ENCODE measurements at places on chromosomes 7 and 10.

GRCh38 chr10:33201056-33201780 lies 133.2 kb downstream of the NRP1 start:
- no peak for DNase-seq

- no peak for DNase-seq
These were observed 16.0 kb downstream of the SND1 start for GRCh38 chr7:127667759-127668530.

GRCh38 chr10:123474700-123475099 lies 191.5 kb upstream of the GPR26 start:
- no peak for DNase-seq

- DNase-seq: no peak
These were observed 10.5 kb downstream of the ARHGAP22 start for GRCh38 chr10:48594371-48594770.

DNA sequence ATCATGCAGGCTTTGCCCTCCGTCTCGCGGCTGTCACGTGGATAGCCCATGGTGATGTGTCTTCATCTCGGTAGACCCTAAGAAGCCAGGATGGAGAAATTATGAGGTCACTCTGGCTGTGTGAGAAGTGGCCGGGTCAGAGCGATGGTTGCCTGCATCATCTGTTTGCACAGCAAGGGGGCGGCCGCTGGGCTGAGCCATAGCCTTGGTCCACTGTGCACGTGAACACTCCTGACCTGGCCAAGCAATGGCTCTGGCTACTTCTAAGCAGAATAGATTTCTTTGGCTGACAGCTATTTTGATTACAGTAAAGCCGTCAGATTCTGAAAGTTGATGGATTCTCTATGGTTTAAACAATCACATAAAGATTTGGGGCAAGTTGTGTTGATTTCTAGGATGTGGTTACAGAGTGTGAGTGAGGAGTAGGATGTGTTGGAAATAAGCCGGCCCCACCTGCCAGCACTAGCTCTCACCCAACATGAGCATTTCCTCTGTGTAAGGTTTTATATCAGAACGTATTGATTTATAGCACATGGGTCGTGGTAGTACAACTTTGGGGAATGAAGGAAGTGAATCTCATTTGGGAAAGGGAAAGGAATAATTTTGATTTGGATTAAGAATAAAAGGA lies 214.4 kb upstream of the GPR26 start:
- no peak for DNase-seq

GRCh38 chr10:119940487-119940886 lies 48.0 kb downstream of the SEC23IP start:
- DNase-seq: no peak

DNA sequence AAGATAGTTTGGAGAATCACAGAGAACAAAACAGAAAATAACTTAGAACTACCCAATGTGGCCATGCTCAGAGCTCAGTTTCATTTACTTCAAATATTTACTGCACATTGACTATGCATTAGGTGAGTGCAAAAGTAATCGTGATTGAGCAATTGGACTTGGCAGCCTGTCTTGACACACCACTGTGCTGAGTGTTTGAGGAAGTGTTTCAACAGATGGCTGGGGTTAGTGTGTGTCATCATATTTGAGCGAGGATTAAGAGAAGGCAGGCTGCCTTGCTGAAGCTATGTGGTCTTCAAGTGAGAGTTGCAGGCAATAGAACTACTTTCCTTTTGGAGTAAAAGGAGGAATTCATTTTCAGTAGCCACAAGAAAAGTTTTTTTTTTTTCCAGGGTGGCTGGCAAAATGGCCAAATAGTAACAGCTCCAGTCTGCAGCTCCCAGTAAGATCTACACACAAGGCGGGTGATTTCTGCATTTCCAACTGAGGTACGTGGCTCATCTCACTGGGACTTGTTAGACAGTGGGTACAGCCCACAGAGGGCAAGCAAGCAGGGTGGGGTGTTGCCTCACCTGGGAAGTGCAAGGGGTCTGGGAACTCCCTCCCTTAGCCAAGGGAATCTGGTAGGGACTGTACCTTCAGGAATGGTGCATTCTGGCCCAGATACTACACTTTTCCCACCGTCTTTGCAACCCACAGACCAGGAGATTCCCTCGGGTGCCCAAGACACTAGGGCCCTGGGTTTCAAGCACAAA lies 37.6 kb downstream of the AKR1C4 start:
- peak; percentile 55 for DNase-seq

GRCh38 chr10:13276749-13277365 lies 23.0 kb downstream of the PHYH start:
- peak; percentile 32 for DNase-seq

- DNase-seq: no peak
These were observed 81.3 kb upstream of the ZNF438 start for GRCh38 chr10:31112961-31113360.

GRCh38 chr7:155610633-155611193 lies 33.7 kb upstream of the RBM33 start:
- no peak for DNase-seq

DNA sequence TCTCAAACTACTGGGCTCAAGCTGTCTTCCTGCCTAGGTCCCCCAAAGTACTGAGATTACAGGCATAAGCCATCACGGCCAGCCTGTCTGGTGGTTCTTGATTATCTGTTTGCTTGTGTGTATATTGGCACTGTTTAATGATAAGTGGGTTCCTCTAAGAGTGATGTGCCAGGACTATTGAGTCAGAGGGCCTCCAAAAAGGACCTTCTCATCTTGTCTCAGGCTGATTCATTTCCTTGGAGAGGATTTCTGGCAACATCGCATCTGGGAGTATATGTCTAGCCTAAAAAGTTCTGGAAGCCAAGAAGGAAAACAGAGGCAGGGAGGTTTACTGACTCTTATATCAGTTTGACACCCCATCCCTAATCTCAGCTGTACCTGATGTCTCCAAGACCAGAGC lies 27.1 kb upstream of the AKAP9 start:
- no peak for DNase-seq

DNA sequence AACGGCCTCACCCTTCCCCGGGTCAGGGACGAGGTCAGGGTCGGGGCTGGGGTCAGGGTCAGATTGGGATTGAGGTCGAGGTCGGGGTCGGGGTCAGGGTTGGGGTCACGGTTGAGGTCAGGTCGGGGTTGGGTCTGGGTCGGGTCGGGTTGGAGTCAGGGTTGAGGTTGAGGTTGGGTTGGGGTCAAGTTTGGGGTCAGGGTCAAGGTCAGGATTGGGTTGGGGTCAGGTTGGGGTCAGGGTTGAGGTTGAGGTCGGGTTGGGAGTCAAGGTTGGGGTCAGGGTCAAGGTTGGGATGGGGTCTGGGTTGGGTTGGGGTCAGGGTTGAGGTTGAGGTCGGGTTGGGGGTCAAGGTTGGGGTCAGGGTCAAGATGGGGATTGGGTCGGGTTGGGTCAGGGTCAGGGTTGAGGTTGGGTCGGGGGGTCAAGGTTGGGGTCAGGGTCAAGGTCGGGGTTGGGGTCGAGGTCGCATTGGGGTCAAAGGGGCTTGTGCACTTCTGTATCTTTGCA lies 131.4 kb downstream of the VIPR2 start:
- DNase-seq: no peak

- no peak for DNase-seq
These were observed 643.5 kb upstream of the DPP6 start for GRCh38 chr7:153408360-153409335.

- DNase-seq: no peak
These were observed 24.0 kb upstream of the PAPSS2 start for GRCh38 chr10:87635498-87636312.

DNA sequence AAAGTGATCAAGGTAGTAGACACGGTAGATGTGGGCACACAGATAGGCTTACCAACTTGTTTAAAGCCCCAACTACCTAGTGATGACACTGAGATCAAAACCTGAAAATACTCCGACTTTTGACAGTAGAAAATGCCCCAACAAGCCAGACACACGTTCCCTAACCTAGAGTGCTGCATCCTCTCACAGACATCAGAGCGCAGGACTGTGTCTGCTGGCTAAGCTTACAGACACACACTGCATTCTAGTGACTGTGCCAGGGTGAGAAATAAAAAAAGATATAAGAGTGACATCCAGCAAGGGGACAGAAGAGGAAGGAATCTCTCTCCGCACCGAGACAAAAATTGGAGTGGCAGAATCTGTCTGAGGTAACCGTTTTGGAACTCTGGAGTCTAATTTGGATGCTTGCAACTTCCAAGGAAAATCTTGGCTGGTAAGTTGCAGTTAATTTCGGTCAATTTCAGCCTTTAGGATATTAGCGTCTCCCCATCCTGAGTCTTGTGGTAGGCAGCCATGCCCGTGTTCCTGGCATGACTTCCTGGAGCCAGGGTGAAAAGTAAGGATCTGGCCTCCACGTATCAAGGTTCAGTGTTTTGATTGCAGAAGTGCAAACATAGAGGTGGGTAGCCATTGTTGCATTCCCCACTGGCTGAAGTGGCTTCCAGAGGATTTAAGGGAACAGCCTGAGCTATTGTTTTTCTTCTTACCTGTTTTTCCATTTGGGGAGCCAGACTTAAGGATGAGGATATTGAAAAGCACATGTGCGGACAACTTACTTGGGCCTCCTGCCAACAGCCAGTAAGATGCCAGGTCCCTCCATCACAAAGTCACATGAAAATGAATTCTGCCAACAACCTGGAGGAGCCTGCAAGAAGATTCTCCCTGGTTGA lies 124.1 kb downstream of the SMURF1 start:
- DNase-seq: peak; percentile 46

GRCh38 chr10:86876748-86877147 lies 80.7 kb downstream of the MMRN2 start:
- no peak for DNase-seq

GRCh38 chr7:82156893-82157292 lies 286.7 kb downstream of the CACNA2D1 start:
- no peak for DNase-seq

DNA sequence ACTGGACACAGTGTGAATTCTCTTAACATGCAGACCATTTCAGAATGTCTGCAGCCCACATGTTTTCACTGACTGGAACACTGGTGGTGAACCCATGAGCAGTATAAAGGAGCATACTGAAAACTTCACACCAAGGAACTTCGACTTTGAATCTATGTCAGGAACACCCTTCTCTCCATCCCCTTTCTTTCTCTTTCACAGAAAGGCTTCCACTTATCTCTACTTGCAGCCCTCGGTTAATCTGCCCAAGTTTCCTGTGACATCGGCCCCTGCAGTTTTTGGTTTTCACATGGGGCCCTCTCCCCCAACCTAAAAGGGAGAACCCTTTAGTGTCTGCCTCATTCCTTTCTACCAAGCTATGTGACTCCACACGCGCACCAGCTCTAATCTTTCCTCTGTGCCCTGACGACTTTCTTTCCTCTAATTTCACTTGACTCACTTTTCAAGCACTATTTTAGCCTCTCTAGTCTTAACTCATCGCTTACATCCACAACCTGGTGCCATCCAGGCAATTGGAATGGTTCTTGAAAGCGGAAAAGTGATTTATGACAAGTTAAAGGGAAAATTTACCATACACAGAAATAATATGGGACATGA lies 70.1 kb downstream of the RELN start:
- DNase-seq: no peak

DNA sequence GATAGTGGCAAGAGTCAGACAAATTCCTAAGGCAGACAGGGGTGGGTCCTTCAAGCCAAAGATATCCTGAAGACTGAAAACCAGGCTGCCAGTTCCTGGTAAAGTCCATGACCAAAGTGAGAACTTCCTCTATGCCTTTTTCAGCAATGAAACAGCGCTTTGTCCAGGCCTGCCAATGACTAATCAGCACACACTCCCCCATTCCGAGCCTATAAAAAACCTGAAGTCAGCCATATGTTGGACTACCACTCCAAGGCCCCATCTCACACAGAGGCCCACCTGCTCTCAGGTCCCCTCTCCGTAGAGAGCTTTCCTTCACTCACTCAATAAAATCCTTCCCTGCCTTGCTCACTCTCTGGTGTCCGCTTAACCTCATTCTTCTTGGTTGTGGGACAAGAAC lies 402.2 kb downstream of the ANKRD7 start:
- no peak for DNase-seq

DNA sequence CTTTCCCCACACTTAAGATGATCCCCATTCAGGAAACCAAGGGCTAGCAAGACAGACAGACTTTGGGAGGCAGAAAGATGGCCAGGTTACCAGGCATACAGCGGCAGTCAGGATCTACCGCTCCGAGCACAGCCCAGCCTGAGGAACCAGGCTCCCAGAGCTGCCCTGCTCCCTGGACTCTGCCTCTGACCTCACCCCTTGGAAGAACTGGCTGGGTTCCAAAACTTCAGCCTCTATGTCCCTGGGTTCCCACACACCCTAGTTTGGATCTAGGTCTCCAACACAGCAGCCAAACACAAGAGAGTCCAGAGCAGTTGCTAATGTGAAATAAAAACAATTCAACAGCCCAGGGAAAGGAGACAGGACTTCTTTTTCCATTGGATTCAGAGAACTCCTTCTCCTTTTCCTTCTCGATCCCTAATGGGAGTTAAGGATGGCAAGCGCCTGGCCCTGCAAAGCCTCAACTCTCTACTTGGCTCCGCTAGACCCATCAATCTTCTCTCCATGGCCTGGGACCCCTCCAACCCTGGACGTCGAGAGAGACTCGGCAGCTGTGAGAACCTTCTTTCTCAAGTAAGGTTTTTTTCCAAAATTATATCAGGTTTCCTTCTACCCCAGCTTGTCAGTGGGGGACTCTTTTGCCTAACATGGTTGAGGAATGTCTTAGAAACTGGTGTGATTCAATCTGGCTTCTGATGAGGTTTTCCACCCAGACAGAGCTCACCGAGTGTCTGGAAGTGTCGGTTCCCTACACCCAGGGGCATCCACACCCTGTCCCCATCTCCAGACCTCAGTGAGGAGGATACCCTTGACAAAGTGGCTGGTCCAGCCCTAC lies 219.6 kb downstream of the KCNMA1 start:
- DNase-seq: peak; percentile 73

GRCh38 chr10:51344371-51344770 lies 270.1 kb downstream of the PRKG1 start:
- DNase-seq: no peak

DNA sequence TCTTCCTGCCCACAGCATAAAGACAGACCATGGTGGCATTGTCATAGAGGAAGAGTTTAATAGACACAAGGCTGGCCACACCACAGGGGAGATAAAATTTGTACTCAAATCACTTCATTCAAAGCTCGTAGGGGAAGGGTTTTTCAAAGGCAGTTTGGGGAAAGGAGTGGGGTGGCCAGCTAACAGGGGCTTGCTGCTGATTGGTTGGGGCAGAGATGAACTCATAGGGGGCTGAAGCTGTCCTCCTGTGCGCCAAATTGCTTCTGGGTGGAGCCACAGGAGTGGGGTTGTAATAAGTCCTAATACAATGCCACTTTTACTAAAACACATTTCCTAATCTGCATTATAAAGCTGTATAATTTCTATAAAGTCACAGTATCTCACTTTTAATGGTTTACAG lies 22.5 kb downstream of the PDZD8 start:
- no peak for DNase-seq

DNA sequence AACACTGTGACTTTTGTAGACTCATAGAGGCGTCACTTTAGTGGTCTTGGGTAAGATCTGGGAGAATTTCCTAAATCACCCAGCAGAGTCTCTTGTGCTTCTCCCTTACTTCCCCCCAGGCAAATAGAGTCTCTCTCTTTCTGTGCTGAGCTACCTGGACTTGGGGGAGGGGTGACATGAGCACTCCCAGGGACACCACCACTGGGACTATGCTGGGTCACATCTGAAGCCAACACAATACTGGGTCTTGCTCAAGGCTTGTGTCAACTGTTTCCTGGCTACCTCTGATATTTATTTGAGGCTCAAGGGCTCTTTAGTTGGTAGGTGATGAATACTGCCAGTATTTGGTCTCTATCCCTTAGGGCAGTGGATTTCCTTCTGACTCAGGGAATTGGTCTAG lies 214.6 kb upstream of the TPK1 start:
- DNase-seq: no peak

GRCh38 chr10:63266391-63267316 lies 133.5 kb downstream of the NRBF2 start:
- DNase-seq: no peak

Measured in femur (tissue), 1 donor.